Stimulated activated CD8-positive, alpha-beta memory T cell treated with anti-CD3 and anti-CD28 coated beads, Interleukin-2, amount 100 ng/mL, for 48 hours (primary cell): ENCODE measurements at places on chromosomes 12 and 14.

DNA sequence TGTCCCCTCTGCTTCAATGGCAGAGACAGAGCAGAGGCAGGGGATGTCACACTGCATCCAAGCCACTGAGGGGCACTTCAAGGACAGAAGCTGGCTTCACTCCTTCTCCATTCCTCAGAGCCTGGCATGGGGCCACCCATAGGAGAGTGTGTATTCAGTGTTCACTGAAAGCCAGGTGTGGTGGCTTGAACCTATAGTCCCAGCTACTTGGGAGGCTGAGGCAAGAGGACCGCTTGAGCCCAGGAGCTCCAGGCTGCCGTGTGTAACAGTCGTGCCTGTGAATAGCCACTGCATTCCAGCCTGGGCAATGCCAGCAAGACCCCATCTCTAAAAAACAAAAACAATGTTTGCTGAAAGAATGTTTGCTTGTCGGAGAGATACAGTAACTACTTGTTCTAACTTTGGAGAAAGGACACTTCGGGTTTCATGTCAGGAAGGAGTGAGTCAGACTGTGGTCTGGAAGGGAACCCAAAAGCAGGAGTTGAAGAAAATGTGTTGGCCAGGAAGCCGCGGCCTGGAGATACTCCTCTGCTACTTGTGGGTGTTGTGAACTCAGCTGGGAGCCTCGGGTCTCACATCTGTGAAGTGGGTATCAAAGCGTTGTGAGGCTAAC lies 43.4 kb downstream of the ELK3 start:
- DNase-seq, result peak; percentile 34

- DNase-seq, result no peak
Measured at GRCh38 chr14:92590941-92591340, 77.4 kb downstream of the RIN3 start.

GRCh38 chr12:74337951-74338350 lies 199.7 kb upstream of the ATXN7L3B start:
- DNase-seq, result no peak

DNA sequence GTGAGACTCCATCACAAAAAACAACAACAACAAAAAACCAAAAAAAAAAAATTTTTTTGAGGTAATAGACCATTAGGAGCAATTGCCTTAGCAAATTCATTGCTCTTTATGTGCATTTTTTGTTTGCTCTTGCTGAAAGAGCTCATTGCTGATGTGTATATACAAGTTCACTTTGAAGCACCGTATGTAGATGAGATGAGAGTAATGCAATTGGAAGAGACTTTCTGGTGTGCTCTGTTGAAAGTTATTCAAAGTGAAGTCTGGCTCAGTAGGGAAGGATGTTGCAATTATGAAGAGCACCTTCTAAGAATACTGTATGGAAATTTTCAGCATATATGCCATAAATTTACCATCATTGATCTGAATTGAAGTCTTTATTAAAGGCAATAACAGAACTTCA lies 46.7 kb upstream of the KLRD1 start:
- DNase-seq, result no peak

DNA sequence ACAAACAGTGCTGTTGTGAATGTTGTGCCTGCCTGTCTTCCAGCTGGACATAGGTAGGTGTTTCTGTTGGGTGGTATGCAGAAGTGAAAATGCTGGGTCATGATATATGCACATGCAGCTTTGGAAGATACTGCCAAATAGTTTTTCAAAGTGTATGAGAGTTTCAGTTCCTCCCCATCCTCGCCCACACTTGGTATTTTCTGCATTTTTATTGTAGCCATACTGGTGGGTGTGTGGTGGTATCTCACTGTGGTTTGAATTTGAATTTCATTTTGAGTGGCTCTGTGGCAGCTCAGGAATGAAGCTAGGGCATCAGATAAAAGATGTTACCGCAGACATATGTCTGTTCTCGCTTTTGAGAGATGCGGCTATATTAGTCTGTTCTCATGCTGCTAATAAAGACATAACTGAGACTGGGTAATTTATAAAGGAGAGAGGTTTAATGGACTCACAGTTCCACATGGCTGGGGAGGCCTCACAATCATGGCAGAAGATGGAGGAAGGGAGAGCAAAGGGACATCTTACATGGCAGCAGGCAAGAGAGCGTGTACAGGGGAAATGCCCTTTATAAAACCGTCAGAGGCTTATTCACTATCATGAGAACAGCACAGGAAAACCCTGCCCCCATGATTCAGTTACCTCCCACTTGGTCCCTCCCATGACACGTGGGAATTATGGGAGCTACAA lies 183.1 kb downstream of the CAND1 start:
- DNase-seq, result no peak

DNA sequence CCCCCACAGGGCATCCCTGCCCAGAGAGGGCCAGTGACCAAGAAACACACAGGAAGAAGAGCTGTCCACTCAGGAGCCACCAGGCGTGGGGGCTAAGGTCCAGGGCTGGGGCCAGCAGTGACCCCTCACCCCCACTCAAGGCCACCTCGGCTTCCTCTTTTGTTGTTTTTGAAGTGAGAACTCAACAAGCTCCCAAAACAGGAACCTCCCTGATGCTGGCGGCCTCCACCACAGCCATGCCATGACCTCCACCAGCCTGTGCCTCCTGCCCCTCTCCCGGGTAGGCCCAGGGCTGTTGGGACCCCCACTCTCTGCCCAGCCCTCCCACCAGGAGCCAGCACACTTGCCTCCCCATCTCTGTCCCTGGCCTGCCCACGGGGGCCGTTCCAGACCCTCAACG lies 7.8 kb downstream of the AKT1 start:
- no peak for DNase-seq
